NCI-H146 (cell line): ENCODE measurements at places on chromosomes 4 and X.

DNA sequence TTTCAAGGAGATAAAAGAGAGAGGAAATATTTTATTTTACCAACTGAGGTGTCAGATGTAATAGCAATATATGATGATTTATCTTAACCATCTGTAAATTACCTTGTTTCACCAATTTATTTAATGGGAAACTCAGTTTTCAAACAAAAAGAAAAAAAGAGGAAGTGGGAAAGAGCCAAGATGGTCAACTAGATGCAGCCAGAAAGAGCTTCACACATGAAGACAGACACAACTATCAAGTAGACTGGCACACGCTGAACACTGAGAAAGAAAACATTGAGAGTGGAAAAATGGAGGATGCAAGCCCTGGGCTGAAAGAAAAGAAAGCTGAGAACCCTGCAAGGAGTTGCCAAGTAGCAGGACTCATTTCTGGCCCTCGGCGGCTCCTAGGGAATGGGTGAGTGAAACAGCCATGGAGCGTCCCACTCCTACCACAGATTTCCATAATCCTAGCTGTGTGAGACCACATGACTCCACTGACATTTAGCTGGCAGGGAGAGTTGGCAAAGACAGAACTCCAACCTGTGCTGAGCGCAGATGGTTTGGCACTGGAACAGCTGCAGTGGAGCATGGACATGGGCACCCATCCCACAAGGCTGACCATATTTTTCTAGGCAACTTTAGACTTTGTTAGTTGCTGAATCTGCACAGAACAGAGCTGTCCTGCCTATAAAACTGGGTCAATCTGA, 409.3 kb downstream of the FAM47B start:
- no peak for DNase-seq

DNA sequence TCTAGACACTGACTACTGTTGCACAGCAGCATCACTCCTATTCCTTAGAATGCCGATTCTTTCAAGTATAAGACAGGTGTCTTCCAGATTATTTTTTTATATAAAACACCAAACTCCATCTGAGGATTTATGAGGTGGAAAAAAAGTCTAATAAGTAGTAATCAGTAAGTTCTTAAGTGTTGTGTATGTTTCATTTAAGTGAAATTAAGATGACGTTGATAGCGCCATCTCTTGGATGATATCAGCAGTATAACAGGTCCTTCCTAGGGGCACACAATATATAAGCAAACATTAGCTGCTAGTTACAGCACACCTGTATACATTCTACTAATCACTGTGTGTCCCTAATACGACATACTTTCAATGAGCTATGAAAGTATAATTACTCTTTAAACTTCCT, 99.6 kb upstream of the STS start:
- DNase-seq = peak; percentile 24

GRCh38 chr4:104868533-104868932, 278.1 kb upstream of the TET2 start:
- DNase-seq = no peak

GRCh38 chr4:121168446-121169281, 4.5 kb upstream of the TNIP3 start:
- no peak for DNase-seq

GRCh38 chr4:84957514-84958420, 8.7 kb downstream of the WDFY3 start:
- DNase-seq = no peak

DNA sequence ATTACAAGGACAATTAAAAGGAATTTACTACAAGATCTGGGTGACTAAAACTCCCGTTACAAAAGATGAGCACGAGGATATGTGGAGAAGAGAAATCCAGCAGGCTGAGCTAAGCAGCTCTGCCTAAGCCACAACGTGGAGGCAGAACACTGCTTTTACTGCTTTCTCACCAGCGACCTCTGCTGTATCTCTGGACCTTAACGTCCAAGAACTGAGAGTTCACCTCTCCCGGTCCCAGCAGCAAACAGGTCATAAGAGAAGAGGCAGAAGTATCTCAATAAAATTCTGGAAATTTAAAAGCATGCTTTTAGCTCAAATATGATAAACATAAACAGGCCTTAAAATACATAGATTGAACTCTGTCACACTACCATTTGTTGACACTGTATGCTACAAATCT, 81.0 kb downstream of the ADGRA3 start:
- peak; percentile 9 for DNase-seq
